ENCODE measurements at places on chromosomes 16 and 17.

- no peak for DNase-seq
These were observed 115.8 kb downstream of the NPIPB11 start for GRCh38 chr16:29290631-29291247.

GRCh38 chr17:48392857-48393256 is 37.2 kb downstream of the SKAP1 start:
- no peak for DNase-seq

DNA sequence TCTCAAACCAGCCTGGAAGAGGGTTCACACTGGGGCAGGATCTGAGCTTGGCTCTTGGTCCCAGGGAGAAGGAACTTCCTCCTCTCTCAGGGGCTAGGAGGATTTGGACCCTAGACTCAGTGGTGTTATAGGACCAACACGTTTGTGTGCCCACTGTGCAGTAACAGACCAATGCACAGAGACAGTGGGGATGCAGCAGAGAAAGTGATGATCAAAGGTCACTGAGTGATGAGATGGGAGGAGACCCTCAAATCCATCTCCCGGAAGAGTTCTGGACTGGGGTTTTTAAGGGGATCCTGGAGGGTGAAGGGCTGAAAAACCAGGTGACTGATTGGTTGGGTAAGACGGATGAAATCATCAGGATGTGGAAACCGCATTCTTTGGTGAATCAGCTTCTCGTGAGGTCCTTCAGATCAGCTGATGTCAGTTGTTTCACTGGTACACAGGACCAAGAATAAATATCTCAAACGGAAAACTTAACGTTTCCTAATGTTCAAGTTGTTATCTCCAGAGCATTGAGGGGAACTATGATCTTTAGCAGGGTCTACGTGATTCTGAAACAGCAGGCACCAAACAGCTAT is 3.3 kb upstream of the VAC14 start:
- DNase-seq: no peak

GRCh38 chr17:33124871-33125551 is 133.4 kb downstream of the SPACA3 start:
- DNase-seq: no peak

DNA sequence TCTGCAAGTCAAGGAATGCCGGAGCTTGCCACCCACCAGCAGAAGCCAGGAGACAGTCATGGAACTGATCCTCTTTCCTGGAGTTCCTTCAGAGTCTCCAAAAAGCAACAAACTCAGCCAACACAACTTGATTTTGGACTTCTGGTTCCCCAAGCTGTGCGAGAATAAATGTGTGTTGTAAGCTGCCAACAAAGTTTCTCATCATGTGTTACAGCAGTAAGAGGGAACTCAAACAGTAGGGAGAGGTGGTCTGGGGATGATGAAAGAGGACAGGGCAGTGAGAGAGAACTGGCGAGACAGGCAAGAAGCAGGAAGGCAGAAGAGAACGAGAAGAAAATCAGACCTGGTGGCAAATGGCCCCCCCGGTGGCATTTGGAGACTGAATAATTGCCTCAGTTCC is 204.9 kb downstream of the MAF start:
- DNase-seq: no peak

GRCh38 chr17:40309949-40310510 is 1.1 kb downstream of the RARA start:
- DNase-seq: no peak

Data from NCI-H2081 treated with DMSO at 0.1 percent for 48 hours (cell line).